Nucleus accumbens (tissue), 56 donors: ENCODE measurements at places on chromosomes 7 and 10.

DNA sequence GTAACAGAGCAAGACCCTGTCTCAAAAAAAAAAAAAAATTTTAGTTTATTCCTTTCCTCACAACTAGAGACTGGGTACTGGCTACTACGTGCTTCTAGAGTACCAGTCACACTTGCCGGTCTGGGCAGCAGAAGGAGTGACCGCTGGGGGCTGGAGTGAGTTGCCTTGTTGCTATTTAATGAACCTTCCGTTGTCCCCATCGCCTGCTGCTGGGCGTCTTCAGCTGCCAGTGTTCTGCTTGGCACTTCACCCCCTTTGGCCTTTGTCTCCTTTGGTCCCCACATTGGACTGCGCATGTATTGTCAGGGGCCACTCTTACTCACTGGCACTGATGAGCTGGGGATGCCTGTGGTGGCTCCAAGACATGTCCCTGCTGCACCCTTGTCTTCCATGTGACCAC, 110.6 kb downstream of the CLEC2L start:
- DNase-seq = no peak

GRCh38 chr7:44664780-44665461, 58.5 kb downstream of the OGDH start:
- no peak for DNase-seq

GRCh38 chr10:75623310-75624093, 192.1 kb downstream of the LRMDA start:
- no peak for DNase-seq

GRCh38 chr7:99311702-99312101, 14.0 kb upstream of the ARPC1A start:
- DNase-seq = no peak

DNA sequence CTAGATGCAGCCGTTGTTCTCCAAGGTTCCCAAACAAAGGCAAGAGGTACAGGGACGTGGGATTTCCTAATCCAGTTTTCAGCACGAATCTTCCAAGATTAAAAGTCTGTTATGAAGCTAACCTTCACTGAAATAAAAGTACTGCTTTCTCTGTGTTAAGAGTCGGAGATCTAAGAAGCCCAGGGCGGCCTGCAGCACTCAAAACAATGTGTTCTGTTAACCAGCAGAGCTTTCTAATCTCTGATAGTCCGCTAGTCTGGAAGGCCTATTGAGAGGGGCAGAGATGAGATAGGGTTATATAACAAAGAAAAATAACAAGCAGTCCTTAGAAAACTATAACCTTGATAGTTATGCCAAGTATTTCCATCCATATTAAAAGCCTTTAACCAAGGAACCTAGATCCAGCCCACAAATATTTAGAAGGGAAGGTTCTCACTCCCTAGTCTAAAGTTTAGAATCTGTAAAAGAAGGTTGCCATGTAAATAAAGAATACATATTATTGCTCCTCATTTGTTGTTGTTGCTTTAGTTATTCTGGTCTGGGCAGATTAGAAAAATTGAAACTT, 106.3 kb upstream of the SVIL start:
- no peak for DNase-seq
